ENCODE measurements at places on chromosomes 1 and 21.

- no peak for DNase-seq
Measured at GRCh38 chr1:164695956-164696665, 137.1 kb downstream of the PBX1 start.

DNA sequence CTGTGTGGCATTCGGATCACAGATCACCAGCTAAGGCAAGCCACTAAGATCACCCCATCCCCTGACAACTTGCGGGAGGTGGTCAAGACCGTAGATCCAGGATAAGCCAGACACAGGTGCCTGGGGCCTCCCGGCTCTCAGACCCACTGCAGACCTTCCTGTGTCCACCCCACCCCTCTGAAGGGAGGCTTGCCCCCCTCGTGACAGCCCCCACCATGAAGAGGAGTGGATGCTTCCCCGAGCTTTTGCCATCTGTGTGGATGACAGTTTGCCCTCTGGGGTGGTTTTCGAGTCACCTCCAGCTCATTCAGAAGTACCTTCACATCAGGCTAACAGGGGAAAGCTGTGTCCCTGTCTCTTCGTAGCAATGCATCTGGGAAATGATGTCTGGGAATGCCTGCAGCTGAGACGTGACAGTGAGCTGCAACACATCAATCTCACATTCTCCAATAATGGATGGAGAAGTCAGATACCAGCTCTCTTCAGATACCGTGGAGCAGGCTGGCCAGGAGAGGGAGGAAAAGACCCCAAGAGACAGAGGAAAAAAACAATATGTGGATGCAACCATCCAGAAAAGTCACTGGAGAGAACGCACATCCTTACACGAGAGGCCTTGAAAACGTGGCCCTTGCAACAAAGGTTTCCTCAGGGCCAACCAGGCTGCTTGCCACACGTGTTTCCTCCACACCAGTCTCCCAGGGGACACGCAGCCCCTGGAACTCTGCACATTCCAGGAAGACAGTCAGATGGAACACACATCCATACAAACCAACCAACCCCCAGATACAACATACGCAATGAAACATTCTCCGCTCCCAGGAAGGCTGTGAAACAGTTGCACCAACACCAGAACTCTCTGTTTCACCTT, 20.4 kb upstream of the FHAD1 start:
- DNase-seq, result no peak

GRCh38 chr1:34380526-34381124, 203.9 kb downstream of the C1orf94 start:
- no peak for DNase-seq

GRCh38 chr1:6392809-6393399, 663 bp downstream of the ACOT7 start:
- no peak for DNase-seq

GRCh38 chr1:165316153-165316772, 40.3 kb downstream of the LMX1A start:
- no peak for DNase-seq

GRCh38 chr1:31621847-31622730, 4.6 kb downstream of the HCRTR1 start:
- no peak for DNase-seq

DNA sequence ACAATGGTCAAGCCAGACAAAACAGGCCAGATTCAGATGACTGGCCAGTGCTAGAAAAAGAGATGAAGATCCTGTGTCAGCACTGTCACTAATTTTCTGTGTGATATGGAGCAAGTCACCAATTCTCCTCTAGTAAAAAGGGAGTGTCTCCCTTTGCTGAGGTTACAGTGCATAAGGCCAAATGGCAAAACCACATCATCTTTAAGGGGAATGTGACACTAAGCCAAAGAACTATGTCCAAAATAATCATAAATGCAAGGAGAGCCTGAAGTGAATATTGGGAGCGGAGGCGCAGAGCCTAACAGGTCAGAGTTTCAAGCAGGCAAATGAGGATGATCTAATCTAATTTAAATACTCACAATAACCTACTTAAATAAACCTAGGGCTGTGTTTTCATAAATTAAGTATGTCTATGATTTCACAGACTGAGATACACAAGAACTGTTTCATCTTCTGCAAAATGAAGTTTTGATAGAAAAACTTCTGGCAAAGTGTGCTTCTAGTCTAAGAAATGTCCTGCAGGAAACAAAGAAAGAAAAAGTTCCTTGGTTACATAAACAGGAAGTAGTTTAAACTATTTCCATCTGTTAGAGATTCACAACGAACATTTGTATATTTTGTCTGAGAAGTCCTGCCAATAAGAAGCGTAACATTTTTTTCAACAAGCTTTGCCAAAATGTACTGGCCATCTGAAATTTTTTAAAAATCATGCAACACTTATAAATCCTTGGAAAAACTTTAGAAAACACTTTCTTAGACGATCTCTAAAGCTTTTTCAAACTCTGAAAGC, 290.2 kb downstream of the LRRC40 start:
- no peak for DNase-seq
